ENCODE measurements at places on chromosomes 5 and 9.

- no peak for DNase-seq
Measured at GRCh38 chr9:130639124-130639765, 25.1 kb upstream of the PRDM12 start.

DNA sequence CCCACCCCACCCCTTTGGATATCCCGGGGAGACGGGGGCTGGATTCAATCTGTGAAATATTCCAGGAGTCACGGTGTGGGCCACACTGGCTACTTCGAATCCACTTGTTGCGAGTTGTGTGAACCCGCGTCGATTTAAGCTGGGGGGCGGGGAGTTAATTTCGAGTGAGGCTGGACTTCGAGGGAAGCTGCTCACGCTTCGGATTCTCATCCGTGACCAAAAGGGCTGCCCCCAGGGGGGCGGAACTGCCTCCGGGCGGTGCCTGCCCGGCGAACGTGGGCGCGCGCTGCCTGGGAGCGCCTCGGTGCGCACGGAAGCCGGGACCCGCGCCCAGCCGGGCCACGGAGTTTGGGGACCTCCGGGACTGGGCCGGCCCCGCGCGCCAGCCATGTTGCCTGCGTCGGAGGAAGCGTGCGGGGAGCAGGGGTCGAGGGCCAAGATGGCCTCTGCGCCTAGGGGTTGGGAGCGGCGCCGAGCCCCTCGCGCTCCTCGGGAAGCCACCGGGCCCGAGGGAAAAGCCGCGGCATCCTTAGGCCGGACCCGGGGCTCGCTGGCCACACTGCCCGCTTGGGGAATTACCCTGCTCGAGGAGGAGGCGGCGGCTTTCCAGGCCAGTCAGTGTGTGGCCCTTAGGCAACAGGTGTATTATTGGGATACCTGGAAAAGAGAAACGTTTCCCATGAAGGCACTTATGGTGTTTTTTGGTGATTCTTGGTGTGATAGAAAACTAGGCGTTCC is 975 bp downstream of the OCLN start:
- peak; percentile 32 for DNase-seq

DNA sequence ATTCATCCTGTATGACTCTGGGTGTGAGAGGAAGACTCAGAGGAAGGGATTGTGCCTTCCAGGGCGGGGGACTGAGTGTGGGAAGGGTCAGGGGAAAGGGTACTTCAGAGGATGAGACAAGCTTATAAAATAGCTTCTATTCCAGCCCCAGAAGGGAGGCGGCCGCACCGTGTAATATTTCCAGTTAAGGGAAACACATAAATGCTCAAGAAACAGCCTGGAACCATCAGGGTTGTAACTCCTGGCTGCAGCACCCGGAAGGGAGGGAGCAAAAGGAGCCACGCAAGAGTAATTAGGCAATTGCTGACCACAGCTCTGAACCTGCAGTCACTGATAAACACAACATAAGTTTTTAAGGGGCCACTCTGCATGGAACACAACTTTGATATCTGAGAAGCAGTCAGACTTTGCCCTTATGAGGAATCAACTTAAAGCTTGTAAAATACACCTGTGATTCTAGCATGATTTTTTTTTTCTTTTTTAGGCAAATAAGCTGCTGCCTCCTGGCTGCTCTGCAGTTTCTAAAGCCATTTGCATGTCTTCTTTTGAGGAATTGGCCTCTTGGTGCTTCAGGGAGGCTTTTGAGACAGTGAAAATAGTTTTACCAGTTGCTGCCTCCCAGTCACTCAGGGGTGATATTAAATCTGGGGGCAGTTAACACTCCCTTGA is 382.7 kb downstream of the ENC1 start:
- no peak for DNase-seq

- no peak for DNase-seq
Measured at GRCh38 chr5:157865781-157866180, 6.8 kb upstream of the CLINT1 start.

Measured in SK-MEL-5 (cell line).